ENCODE measurements at places on chromosomes 2 and 18. TPM values are rescaled to one million over a fixed set of nuclear protein-coding genes. Genes with fewer than 3 reads are reported as not detected.

GRCh38 chr2:181311837-181312236, 145.3 kb upstream of the ITGA4 start:
- no peak for DNase-seq

Gene SLC14A1
- total RNA-seq = 16.0 TPM

- DNase-seq = no peak
Observed at GRCh38 chr2:1995987-1996386, 251.7 kb upstream of the PXDN start.

DNA sequence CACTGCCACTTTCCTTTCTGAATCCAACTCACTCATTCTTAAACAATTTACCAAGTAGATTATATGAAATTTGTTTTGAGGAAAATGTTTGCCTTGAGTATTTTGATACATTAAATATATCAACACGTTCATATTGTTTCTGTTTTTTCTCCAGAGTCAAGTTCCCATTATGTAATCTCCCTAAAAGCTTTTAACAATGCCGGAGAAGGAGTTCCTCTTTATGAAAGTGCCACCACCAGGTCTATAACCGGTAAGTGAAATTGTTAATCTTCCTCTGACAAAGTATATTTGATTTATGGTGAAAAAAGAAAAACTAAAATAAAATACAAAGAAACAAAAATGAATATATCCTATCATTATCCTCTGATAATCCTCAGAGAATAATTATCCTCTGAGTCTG, 838.6 kb downstream of the MBD2 start:
- DNase-seq = no peak

GRCh38 chr2:47269316-47270232, 114.5 kb upstream of the STPG4 start:
- DNase-seq = no peak

DNA sequence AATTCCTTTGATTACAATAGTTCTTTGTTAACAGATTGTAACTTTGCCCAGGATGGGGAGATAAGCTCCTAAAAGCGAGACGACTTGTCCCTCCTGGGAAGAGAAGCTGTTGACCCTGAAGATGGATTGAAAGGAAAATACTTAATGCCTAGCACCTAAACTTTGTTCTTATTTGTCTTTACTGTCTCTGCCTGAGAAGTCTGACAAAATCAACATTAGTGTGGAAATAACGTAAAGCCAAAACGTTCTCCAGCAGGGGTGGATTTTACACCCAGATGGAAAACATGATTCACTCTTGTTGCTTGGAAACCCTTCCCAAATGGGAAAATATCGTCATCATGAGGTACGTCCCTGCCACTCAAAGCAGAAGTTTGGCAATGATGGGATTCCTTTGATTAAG, 450.1 kb downstream of the SLC4A3 start:
- DNase-seq = no peak

- DNase-seq = no peak
Observed at GRCh38 chr2:181440919-181441318, 16.3 kb upstream of the ITGA4 start.

DNA sequence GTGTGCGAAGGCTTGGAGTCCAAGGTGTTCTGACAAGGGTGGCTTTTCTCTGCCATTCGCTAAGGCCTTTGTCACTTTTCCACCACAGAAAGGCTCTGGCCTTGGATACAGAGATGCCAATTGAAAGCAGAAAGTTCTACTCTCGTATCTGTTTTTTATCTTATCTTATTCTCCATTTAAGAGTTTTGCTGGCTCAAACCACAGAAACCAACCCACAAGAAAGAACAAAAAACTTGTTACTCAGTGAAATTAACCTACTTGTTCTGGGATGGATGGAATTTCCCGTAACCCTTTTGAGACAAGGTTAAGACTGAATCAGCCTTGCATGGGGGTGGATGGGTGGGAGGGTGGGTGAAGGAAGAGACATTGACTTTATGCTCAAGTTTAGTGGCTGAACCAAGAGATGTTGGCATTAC, 221.7 kb downstream of the CDH20 start:
- no peak for DNase-seq

Gene LYPD6
- total RNA-seq = 0.93 TPM

DNA sequence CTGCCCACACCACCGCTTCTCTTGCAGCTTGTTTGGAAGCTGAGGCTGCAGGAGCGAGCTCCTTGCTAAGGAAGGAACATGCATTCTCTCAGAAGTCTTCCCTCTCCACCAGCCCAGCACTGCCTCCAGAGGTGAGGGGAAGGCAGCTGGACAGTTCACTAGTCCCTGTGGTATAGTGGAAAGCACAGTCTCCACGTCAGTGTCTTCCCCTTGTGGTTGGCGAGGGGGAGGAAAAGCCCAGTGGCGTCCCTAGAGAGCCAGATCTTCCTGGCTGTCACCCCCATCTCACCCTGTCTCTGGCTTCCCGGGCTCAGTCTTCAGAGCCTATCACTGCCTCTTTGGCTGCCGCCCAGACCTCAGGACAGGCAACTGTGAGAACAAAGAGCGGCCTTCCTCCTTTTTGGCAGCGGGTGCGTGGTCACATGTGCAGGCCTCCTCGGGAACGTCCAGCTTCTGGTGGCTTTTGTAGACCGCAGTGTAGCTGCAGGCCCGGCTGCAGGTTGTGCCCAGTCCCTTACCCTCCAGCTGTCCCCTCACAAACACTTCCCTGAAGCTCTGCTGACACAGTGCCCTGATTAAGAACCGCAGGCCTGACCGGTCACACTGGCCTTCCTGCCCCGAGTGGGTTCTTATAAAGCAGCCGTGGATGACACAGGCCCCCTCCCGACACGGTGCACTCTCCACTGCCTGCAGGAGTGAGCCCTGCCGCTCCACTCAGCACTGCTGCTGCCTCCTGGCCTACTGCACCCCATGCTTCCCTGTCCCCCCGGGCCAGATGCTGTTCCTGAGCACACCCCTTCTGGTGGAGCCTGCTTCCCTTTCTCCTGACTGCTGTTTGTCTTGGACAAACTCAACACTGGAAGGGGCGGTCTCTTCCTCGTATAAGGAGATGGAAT, 90.9 kb downstream of the RNF144A start:
- DNase-seq = peak; percentile 84
